ENCODE measurements at places on chromosomes 3 and 15.
A peak's percentile ranks its signal among the peaks of the same experiment; 100 is the strongest.

DNA sequence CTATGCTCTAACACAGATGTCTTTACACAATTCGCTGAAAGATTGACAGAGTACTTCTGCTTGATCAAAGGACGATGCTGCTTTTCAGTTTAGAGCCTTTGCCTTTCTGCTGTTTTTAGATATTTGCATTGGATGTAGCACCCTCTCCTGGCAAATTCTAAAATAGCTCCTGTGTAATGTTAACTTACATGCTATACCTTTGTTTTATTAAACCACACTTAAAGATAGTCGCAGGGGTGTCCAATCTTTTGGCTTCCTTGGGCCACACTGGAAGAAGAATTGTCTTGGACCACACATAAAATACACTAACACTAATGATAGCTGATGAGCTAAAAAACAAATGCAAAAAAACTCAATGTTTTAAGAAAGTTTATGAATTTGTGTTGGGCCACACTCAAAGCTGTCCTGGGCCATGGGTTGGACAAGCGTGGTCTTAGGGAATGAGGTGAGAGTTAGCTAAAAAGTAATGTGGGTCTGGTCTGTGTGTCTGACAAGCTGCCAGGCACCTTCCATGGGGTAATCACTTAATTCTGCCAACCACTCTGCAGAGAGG is 62.9 kb downstream of the ATG7 start:
- peak; percentile 23 for DNase-seq

GRCh38 chr3:38970851-38971638 is 80.7 kb downstream of the SCN11A start:
- DNase-seq: no peak

DNA sequence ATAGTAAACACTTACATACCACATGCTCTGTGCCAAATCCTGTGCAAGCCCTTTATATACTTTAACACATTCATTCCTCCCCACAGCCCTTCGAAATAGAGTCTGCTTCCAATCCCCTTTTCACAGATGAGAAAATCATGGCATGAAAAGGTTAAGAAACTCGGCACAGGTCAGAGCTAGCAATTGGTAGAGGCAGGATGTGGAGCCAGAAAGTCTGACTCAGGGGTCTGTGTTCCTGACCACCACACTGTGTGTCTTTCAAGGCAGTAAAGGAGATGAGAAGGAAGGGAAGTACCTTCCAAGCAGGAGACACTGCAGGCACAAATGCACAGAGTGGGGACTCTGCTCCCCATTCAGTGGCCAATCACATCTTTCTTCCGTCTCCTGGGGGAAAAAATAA is 61.1 kb downstream of the SCN11A start:
- no peak for DNase-seq

DNA sequence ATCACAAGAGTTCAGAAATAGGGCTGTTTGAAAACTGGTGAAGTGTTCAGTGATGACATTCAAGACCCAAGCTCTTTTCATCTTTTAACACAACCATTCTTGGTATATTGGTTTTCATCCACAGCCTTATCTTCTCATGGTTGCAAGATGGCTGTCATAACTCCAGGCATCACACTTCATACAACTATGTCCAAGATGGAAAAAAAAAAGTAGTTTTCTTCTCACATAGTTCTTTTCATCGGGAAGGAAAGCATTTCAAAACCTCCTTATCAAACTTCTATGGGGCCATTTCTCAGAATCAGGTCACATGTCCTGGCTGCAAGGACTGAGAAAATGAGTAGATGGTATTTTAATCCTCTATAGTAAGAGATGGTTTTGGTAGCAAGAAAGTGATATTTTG is 21.1 kb upstream of the MFSD1 start:
- no peak for DNase-seq

DNA sequence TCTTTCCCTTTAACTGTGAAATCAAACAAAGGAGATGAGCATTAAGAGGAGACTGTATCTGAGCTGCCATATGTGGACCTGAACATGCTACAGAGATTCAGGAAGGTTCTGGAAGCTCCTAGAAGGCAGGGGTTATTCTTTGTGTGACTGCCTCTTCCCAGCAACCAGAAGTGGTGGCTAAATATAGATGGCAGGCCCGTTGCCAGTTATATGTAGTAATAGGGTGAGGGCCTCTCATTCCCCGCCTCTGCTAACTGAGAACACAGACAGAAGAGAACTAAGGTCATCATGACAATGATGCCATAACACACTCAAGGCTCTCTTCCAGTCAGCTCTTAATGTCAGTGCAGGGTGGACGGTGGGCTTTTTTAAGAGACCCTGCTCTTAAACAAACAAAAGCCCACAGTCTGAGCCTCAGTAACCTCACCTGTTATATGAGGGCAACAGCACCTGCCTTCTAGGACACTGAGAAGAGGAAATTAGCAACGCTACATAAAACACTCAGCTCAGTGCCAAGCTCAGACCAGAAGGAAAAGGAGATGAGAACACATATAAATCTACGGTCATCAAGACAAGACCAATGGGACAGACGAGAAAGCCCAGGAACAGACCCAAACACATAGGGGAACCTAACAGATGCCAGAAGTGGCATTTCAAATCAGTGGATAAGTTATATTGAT is 22.3 kb downstream of the CFAP92 start:
- DNase-seq: peak; percentile 41

DNA sequence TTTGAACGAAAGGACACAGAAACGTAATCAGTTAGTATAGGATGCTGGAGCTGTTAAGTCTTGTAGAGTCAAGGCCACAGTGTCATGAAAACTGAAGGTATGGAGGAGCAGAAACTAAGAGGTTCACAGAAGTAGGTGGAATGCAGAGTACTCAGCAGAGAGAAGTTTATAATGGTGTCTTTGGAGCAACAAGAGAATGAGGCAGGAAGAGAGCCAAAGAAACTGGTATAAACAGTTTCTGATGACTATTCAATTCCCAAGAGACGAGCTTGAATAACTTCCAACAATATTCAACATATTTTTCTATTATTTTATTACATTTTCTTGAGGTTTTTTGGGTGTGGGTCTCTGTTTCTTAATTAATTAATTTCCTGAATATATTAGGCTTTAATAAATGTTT is 29.6 kb downstream of the GALK2 start:
- no peak for DNase-seq

- no peak for DNase-seq
Measured at GRCh38 chr15:99542828-99543227, 23.0 kb upstream of the MEF2A start.

- DNase-seq: no peak
Measured at GRCh38 chr3:151578495-151578894, 117.6 kb upstream of the IGSF10 start.

GRCh38 chr15:55366981-55367380 is 41.2 kb downstream of the CCPG1 start:
- DNase-seq: no peak

DNA sequence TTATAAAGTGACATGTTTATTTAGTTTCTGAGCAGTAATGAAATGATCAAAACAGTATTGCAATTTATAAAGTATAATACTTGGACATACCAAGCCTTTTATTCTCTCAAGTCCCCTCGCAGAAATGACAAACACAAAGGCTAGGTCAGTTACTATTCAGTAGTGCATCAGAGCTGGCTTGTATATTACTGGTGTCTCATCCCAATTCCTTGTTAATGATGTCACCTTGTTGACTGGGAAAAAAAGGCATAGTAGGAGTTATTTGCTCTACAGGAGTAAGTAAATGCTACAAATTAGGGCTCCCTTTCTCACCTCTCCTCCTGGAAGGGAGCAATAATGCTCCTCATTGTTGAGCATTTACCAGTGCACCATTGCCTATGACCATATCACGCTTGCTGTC is 317.6 kb downstream of the CHL1 start:
- no peak for DNase-seq

DNA sequence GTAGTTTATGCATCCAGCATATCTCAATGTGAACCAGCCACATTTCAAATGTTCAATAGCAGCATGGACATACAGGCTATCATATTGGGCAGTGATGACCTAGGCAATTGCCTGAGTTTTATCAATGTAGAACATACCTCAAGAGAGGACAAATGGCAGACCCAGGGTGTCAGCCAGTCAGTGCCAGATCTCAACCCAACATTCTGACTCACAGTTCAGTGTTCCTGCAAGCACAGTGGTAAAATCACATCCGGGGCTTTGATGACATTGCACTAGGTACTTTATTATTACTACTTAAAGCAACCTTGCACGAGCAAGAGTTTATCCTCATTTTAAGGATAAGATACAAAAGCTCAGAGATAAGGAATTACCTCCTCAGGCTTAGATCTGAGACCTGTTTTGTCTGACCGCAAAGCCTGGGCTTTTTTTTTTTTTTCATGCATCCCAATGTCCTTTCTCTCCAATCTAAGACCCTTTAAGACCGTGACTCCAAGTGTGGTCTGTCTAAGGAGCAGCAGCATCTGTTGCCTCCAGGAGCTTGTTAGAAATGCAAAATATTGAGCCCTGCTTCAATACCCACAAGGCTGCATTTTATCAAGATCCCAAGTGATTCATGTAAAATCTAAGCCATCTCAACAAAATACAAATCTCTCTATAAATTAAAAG is 60.1 kb downstream of the SLC12A1 start:
- DNase-seq: no peak

- no peak for DNase-seq
Measured at GRCh38 chr3:31581660-31582059, 48.9 kb downstream of the STT3B start.

GRCh38 chr3:65907232-65908130 is 131.2 kb downstream of the MAGI1 start:
- no peak for DNase-seq
